ENCODE measurements at places on chromosomes 11 and 22. TPM values are rescaled to one million over a fixed set of nuclear protein-coding genes. Genes with fewer than 3 reads are reported as not detected.

- peak; percentile 80 for DNase-seq
Measured at GRCh38 chr22:36781656-36782627, 6.0 kb upstream of the IFT27 start.

Gene PRDM11
- 6.6 TPM for total RNA-seq

DNA sequence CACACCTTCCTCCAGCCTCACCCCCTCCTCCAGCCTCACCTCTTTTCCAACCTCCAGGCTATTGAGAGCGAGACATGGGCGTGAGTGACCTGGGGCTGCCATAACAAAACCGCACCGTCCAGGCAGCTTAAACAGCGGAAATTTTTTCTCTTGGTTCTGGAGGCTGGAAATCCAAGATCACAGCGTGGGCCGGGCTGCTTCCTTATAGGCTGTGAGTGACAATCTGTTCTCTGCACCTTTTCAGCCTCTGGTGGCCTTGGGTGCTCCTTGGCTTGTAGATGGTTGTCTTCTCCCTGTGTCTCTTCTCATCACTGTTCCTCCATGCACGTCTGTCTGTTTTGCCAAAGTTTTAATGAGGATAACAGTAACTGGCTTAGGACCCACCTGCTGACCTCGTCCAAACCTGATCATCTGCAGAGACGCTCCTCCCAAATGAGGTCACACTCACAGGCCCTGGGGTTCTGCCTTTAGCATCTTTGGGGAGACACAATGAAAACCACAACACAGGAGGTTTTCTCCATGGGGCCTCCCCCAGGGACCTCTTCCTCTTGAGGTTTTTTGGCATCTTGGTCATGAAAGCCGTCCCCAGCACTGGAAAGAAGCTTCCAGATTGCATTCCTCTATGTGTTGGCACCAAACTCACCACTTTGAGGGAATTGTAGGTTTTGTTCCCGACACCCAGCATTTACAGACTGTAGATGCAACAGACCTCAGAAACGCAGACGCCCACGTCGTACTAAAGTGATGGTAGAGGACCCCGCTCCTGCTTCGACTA lies 878.1 kb downstream of the BRD1 start:
- DNase-seq = no peak

Gene MS4A6E
- not detected for total RNA-seq

DNA sequence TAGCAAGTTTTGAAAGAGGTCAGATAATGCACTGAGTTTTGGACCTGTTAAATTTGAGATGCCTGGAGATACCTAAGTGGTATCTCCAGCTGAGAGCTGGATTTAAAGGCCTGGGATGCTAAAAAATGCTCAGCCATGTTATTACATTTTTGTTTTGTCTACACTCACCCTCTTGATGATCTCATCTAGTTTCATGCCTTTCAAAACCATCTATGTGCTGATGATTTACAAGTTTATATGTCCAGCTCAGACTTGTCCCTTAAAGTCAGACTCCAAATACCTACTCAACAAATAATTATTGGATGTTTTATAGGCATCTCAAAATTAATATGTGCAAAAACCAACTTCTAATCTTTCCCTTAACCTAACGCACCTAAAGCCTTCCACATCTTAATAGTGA lies 103.6 kb upstream of the OR9G4 start:
- no peak for DNase-seq

Gene FADS2
- total RNA-seq = 90.1 TPM

Gene IL17REL
- total RNA-seq = not detected

- DNase-seq = no peak
Measured at GRCh38 chr22:49513358-49513851, 314.3 kb downstream of the BRD1 start.

Gene PPFIA1
- total RNA-seq = 60.0 TPM

GRCh38 chr11:104106136-104106754 lies 57.7 kb downstream of the PDGFD start:
- DNase-seq = no peak

Gene ACTN3
- total RNA-seq = 0.12 TPM

DNA sequence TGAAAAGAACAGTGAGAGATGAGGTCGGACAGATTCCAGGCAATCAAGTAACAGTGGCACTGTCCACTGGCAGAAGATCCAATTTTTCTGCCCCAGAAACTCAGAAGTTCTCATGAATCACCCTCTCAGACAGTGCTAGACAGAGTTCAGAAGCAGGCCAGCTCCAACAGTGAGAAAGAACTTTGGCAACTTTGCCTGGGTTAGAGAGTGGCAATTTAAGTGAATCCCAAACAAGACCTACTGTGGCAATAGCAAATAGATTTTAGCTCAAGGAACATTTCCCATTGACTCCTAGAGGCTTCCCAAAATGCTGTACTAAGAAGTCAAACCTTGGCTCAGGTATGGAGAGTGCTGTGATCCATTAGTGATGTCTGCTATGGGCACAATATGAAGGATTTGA lies 12.3 kb downstream of the CD44 start:
- no peak for DNase-seq

- no peak for DNase-seq
Measured at GRCh38 chr11:95991101-95991500, 67.2 kb upstream of the MTMR2 start.

DNA sequence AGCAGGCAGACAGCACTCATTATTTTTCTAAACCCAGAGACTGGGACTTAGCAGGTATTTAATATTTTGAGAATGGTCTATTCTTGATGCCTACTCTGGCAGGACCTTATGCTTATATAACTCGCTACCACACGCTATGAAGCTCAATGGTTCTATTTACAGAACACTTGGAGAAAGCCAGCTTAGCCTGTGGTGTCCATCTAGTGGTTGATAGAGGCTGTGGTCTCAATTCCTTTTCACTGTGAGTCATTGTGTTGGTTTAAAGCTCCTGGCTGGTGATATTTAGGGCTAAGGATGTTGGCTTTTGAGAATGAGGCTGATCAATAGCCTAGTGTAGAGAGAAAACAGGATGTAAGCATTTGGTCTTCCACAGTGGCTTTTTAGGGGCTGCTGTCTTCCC lies 206.4 kb downstream of the DBX1 start:
- DNase-seq = no peak

DNA sequence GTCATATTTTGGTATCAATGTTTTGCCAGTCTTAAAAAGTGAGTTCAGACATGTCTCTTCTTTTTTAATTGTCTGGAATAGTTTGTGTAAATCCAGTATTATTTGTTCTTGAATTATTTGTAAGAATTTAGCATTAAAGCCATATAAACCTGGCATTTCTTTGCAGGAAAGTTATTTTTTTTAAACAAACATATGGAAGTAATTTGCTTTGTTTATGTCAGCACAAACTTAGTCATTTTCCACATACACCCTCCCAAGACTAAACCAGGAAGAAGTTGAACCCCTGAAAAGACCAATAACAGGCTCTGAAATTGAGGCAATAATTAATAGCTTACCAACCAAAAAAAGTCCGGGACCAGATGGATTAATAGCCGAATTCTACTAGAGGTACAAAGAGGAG lies 9.1 kb upstream of the CCDC81 start:
- no peak for DNase-seq

- DNase-seq = no peak
Measured at GRCh38 chr11:47326198-47326597, 26.3 kb downstream of the MYBPC3 start.

DNA sequence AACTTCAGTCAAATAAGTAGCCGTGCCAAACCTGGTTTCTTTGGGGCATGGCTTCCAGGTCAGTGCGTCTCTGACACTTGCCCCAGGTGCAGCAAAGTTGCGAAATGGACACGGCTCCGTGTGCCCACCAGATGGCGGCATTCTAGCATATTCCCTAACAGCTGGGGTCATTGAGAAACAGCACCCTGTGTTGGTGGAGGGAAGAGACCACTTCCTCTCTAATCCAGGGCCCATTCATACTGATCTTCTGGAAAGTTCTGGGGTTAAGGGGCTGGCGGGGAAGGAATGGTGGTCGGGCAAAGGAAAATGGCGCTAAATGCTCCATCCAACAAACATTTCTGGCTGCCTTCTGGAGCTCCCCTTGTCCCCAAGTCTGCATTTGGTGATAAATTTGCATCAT lies 141.2 kb upstream of the TIMP3 start:
- no peak for DNase-seq

Measured in natural killer cell treated with Interleukin-12 subunit alpha and Interleukin-12 subunit beta and Interleukin-15 and Interleukin-18, amount 100 ng/mL, for 72 hours (primary cell).